EL (cell line): ENCODE measurements at places on chromosomes 12 and 14.

DNA sequence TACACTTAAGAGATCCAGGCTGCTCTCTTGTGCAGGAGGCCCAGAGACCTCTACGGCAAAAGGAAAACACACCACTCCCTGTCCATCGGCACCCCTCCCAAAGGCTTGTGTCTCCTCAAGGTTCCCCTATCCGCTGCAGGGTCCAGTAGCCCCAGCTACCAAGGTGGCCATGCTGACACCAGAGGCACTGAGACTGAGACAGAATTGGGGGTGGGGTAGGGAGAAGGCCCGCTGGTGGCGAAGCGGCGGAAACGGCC, 590 bp downstream of the DDIT3 start:
- no peak for DNase-seq

GRCh38 chr12:124682425-124683151, 115.2 kb upstream of the NCOR2 start:
- no peak for DNase-seq

DNA sequence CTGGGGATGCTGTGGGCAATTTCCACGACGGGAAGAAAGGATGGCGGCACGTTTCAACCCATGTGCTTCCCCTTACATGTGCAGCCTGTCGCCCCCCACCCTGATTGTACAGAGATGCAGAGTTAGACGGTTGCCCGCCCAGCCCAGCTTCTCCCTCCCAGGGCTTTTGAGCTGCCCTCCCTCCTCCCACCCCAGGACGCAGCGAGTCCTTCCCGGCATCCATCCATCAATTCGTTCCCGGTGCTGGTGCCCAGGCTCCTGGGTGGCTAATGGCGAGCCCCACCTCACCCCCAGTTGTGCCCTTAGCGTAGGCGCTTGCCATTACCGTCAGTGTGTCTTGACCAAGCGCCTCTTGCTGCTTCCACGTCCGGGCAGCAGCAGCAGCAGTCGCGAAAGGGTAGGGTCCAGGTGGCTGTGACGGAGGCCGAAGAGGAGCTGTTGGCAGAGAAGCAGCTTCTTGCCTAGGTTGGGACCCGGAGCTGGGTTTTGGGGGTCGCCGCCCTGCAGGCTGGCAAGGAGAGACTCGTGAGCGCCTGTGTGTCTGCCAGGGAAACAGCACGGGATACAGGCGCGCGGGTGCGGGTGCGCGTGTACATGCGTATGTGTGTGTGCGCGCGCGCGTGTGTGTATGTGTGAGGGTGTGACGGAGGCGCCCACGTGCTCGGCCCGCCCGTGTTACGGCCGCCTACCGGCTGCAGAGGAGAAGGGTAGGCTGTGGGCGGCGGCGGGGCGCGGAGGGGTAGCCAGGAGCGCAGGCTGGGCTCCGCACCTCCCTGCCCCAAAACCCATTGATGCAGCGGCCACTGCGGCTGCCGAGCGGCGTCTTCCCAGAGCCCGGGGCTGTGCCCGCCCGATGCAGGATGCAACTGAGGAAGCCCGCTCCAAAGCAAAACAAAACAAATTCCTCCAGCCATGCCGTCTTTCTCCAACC, at the start of gene SLC6A15:
Gene SLC6A15, minus strand, starts transcription at position 602 of the 931 bp plus-strand sequence. CDS start 20,679 bp downstream, outside the sequence.
- DNase-seq: peak; percentile 21

GRCh38 chr14:22380571-22381407, 208.2 kb downstream of the DAD1 start:
- DNase-seq: peak; percentile 19

- DNase-seq: no peak
Observed at GRCh38 chr14:105493921-105494605, 3.0 kb downstream of the TEDC1 start.

- no peak for DNase-seq
Observed at GRCh38 chr14:72706485-72706884, 187.4 kb downstream of the DPF3 start.

GRCh38 chr12:68483592-68484383, 126.9 kb upstream of the RAP1B start:
- DNase-seq: peak; percentile 58

GRCh38 chr14:100524233-100524932, 62.8 kb downstream of the BEGAIN start:
- no peak for DNase-seq

DNA sequence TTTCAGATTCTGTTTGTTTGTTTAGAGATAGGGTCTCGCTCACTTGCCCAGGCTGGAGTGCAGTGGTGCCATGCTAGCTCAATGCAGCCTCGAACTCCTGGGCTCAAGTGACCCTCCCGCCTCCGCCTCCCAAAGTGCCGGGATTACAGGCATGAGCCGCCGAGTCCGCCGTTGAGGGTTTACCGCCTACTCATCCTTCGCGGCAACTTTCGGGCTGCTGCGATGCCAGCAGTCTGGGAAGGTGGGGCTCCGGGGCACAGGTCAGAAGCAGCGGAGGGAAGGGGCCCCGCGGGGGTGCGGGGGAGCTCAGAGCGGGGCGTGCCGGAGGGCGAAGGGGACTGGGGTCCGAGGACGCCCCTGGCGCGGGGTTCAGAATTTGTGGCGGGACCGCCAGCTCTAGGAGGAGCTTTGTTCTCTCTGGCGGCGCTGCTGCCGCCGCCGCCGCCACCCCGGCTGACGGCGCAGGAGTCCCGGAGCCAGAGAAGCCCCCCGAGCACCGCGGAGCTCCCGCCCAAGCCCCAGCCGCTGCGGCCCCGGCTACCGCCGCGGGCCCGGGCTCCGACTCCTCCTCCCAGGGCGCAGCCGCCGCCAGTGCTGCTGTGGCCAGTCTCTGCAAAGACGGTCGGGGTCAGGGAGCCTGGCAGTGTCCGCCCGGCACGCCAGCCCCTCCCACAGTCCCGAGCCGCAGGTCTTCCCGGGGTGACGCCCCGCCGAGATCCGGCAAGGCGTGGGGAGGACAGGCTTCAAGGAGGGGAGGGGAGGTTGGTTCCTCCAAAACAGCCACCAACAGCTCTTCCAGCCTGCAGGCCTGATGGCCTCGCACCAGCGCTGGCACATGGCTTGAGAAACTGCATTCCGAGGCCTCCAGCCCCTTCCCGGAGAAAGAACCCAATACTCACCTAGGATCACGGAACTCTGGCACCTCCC, 10.9 kb upstream of the KRT77 start:
- DNase-seq: no peak

DNA sequence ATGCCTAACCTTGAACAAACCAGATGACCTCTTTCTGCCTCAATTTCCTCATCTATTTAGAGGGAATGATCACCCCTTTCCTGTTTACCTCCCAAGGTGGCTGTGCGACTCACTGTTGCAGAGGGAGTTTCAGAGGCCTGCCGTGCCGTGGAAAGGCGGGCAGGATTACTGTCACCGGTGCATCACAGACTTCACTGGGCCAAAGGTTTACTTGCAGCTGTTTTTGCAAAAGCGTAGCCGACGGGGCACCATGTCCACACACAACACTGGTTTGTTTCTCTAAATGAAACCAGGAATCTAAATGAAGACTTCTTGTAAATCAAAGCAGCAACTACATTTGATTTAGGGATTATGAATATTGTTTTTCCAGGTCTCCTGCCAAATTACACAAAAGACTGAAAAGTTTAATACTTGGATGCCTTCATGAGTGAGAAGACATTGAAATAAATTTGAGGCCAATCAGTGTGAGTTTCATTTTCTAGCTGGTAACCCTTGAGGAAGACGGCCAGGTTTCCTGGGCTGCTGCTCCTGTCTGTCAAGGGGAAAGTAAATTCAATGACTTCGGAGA, 696.1 kb upstream of the TMEM132C start:
- no peak for DNase-seq
